ENCODE measurements at places on chromosomes 2 and 18.

DNA sequence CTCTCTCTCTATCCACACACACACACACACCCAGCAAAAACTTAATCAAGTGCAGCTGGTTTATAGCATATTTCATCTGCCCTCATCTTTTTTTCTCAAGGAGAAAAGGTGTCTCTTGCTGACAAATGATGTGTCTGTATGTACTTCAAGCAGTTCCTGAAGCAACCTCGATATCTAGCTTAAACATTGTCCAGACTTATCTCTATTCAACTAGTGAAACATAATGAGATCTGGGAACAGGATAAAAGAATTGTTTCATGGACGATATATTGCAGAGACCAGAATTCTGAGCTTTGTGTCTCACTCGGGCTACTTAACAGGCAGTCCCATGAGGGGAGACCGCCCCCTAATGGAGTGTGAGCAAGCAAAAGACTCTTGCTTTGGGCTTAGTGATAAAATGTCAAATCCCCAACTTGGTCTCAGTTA lies 929.2 kb upstream of the SOX11 start:
- peak; percentile 1 for DNase-seq

GRCh38 chr2:114079366-114080004 lies 189.6 kb downstream of the ACTR3 start:
- no peak for DNase-seq

- no peak for DNase-seq
Measured at GRCh38 chr2:167908786-167909185, 338.6 kb downstream of the STK39 start.

GRCh38 chr2:218362606-218363005 lies 5.9 kb downstream of the CATIP start:
- no peak for DNase-seq

DNA sequence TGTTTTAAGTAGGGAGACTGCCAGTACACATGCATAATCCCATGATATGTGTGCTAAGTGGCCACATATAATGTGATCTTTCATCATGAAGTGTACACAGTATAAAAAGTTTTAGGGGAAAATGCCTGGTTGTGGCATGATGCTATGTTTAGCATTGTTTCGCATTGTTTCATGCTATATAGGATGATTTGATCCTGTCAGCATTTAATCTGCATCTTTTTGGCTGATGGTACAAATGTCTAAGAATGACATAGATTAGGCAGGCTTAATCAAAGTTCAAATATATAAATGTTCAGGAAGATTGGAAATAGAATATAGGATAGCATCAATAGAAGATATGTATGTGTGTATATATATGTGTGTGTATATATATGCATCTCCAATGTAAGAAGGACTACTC lies 83.6 kb downstream of the MYO3B start:
- DNase-seq = no peak

DNA sequence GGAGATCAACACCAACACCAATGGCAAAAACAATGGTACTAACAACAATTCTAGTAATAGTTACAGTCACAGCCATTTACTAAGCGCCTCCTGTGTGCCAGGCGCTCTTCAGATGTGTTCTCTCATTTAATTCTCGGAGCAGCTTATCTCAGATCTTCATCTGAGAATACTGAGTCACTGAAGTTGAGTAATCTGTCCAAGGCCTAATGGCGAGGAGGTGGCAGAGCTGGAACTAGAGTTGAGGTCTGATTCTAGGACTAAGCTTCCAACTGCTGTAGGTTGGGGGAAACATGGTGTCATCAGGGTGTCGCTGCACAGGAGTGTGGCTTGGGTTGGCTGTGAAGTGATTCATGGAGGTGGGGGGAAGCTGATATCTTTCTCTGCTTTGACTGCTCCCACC lies 156.1 kb downstream of the DYSF start:
- peak; percentile 59 for DNase-seq

- DNase-seq = peak; percentile 38
Measured at GRCh38 chr2:143397884-143398614, 268.8 kb downstream of the ARHGAP15 start.

DNA sequence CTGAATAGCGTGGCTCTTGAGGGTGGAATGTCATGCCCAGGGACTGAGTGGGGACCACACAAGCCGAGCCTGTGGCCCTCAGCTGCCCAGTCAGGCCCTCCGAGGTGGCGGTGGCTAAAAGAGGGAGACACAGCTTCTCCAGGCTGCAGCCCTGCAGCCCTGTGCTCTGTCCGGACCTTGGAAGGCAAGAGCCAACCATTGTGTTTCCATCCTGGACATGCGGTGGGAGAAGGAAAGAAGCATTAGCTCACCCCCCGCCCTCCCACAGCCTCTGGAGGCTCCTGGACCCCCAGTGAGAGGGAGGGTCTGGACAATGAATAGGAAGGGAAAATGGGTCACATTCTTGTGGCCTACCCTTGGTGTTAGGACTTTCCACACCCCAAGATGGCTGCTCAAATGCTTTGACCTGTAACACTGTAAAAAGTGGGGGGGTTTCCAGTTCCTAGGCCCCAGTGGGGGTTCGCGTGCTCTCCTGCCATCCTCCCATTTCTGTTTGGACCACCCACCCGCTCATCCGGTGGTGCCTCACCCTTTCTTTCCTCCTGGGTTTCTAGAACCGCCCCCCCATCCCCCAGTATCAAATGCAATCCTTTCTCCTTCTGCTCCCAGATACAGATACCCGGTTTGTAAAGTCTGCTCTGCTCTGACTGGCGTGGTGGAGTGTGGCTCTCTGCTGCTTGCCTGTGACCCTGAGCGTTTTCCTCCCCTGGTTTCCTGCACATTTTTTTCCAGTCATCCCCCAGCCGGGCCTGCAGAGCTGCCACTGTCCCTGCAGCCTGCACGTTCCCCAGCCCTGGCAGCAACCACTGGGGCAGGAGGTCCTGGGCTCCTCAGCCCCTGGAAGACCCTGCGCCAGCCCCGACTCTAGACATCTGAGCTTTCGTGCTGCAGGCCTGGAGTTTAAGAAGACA lies 36.3 kb upstream of the SMAD7 start:
- no peak for DNase-seq

- no peak for DNase-seq
Measured at GRCh38 chr18:31624892-31625640, 33.4 kb downstream of the TTR start.

- DNase-seq = no peak
Measured at GRCh38 chr18:79587779-79588635, 91.6 kb upstream of the CTDP1 start.

GRCh38 chr18:57644540-57644939 lies 22.9 kb upstream of the NARS1 start:
- DNase-seq = no peak

GRCh38 chr2:98522854-98523253 lies 78.2 kb downstream of the INPP4A start:
- no peak for DNase-seq

- DNase-seq = no peak
Measured at GRCh38 chr2:160006475-160006874, 55.9 kb downstream of the PLA2R1 start.

GRCh38 chr2:136137982-136138381 lies 20.0 kb upstream of the CXCR4 start:
- no peak for DNase-seq

GRCh38 chr2:74457549-74458131 lies 598 bp upstream of the WBP1 start:
- no peak for DNase-seq

GRCh38 chr2:229419158-229419557 lies 148.1 kb upstream of the PID1 start:
- no peak for DNase-seq

- DNase-seq = no peak
Measured at GRCh38 chr2:132473174-132473883, 56.7 kb downstream of the GPR39 start.

DNA sequence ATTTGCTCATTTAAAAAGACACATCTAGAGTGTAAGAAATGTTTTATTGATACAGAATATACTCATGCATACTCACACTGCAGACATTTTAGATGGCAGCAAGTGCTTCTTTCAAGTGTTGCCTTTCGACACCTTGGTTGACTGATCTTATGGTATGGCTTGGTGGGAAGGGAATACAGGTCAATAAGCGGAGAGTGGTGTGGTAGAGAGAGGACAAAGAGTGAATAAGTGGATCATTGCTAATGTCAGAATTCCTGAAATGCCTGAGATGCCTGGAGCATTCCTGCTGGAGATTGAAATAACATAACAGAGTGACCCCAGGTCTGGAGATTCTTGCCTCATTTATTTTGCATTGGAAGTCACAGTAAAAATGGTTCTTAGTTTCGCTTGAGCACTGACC lies 76.7 kb downstream of the RND3 start:
- DNase-seq = peak; percentile 90

DNA sequence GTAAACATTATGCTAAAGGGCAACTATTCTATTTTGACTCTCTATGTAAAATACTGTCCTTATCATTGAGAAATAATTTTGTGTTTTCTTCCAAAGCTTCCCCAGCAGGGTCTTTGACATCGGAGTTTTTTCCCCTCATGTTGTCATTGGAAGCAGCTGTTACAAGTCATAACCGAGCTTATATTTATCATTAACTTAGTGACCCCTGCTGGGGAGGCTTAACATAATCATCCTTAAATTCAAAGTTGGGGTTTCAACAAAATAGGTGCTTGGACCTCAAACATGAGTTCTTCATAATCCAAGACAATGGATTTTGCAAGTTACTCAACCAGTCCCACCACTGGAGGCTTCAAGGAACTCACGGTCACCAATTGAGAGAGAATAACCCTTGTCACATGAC lies 330.9 kb downstream of the DCC start:
- peak; percentile 34 for DNase-seq

GRCh38 chr2:214076527-214076926 lies 334.3 kb upstream of the VWC2L start:
- no peak for DNase-seq

GRCh38 chr2:4219571-4219970 lies 516.2 kb downstream of the DCDC2C start:
- no peak for DNase-seq

- peak; percentile 42 for DNase-seq
Measured at GRCh38 chr18:59509481-59510442, 150.7 kb upstream of the LMAN1 start.

- DNase-seq = no peak
Measured at GRCh38 chr2:200689115-200689514, 103.3 kb downstream of the AOX1 start.

- peak; percentile 83 for DNase-seq
Measured at GRCh38 chr18:44579028-44579702, 101.5 kb upstream of the SETBP1 start.

GRCh38 chr2:109458512-109458911 lies 155.3 kb downstream of the SEPTIN10 start:
- DNase-seq = no peak

GRCh38 chr2:47299555-47299954 lies 103.4 kb upstream of the MSH2 start:
- peak; percentile 85 for DNase-seq

GRCh38 chr2:180618570-180618969 lies 361.8 kb upstream of the UBE2E3 start:
- DNase-seq = peak; percentile 29

- no peak for DNase-seq
Measured at GRCh38 chr18:25818505-25818904, 271.9 kb downstream of the SS18 start.

DNA sequence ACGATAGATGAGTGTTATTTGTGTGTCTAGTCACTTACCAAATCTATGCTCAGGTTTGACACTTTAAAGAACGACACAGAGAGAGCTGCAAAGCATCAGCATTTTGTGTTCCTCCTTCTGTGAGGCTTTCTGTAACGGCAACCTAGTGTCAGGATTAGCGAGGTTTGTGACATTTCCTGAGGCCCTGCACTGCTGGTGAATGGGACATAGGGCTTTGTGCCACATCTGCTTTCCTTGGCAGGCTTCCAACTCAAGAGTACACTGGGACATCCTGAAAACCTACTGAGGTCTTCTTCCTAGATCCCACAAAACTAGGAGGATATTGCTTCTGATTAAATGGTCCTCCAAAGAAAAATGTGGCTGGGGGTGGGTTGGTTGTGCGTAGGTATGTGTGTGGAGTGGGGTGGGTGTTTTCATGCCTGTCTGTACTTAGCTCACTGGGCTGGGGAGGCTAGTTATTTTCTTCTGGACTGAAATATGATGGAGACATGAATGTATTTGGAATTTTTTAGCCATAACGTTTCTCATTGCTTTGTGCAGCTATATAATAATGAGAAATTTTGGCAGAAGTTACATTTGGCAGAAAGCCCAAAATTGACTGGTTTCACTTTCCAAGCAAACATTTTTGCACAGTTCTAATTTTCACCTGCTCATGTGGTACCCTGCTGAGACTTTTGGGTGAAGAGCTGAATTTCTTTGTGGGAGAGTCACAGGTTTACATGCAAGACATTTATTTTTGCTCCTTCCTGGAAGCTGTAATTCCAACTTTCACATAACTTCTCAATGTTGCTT lies 308.4 kb downstream of the XIRP2 start:
- peak; percentile 64 for DNase-seq

DNA sequence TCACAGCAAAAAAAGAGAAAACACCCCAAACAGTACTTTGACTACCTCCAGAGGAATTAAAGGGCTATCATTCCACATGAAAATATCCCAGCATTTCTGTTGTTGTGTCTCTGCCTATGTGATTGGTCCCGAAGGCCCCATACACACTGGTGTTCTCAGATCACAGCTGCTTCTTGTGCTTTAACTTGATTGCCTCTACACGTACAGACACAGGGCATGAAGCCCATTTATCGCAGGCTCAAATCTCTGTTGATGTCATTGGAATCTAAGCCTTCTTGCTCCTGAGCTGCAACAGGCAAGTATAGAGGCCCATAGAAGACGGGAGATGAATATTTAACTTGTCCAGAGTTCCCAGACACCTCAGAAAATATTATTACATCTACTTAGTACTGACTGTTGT lies 405.2 kb downstream of the NCKAP5 start:
- no peak for DNase-seq

- DNase-seq = peak; percentile 100
Measured at GRCh38 chr2:55862673-55863390, 60.8 kb downstream of the EFEMP1 start.

DNA sequence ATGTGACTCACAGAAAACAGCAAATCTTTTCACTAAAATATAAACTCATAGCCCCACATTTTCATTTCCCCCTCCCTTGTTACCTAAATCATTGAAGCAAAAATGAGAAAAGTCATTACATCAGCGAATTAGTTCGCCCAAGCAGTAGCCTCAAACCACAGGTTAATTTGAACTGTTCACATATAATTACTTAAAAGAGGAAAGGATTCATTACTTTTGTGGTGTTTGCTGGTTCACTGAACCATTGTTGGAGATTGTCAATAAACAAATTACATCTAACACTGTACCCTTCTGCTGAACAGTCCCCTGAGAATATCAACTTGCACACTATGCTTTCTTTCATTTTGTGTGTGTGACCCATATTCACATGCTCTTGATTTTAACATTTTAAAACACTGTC lies 238.7 kb downstream of the ERBB4 start:
- DNase-seq = no peak

DNA sequence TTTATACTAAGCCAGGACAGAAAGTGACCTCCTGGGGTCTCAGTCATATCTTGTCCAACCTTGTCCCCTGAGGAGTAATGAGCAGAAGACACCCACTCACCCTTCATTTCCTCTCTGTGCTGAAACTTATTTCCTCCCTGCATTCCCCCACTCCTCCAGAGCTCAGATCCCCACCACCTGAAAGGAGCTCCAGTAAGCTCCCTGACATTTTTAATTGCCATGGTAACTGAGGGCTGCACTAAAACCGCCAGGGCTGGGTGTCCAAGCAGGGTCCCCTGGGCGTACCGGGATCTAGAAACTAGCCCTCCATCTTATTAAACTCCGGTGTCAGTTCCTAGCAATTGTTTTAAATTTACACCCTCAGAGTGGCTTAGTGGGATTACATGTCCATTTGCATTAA lies 393.3 kb upstream of the HNRNPA3 start:
- no peak for DNase-seq
